ENCODE measurements at places on chromosomes 5 and 9.

DNA sequence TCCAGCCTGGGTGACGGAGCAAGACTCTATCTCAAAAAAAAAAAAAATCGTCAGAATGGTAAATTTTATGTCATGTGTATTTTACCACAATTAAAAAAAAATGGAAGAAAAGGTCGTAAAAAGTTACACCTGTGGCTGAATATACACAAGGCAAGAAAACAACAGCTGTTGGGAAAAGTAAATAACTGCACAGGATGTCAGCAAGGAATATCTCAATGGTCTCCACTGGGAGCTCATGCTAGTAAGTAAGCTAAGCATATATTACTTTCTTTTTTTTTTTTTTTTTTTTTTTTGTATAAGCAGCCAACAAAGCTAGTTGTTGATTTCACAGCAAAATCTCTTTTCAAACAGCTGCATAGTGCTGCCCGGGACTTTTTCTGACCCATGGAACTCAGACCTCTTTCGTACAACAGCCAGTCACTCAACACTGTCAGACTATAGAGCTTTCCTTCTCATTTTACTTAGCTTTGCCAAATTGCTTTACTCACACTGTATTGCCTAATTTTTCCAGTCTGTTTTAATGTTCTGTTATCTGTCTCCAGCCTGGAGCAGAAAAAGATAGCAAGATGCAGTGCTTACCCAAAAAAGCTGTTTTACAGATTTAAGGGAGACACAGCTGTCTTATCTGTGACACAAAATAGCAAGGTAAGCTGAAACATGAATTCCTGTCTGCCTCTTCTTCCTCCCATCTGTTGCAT, 175.9 kb downstream of the ENC1 start:
- DNase-seq, result no peak

DNA sequence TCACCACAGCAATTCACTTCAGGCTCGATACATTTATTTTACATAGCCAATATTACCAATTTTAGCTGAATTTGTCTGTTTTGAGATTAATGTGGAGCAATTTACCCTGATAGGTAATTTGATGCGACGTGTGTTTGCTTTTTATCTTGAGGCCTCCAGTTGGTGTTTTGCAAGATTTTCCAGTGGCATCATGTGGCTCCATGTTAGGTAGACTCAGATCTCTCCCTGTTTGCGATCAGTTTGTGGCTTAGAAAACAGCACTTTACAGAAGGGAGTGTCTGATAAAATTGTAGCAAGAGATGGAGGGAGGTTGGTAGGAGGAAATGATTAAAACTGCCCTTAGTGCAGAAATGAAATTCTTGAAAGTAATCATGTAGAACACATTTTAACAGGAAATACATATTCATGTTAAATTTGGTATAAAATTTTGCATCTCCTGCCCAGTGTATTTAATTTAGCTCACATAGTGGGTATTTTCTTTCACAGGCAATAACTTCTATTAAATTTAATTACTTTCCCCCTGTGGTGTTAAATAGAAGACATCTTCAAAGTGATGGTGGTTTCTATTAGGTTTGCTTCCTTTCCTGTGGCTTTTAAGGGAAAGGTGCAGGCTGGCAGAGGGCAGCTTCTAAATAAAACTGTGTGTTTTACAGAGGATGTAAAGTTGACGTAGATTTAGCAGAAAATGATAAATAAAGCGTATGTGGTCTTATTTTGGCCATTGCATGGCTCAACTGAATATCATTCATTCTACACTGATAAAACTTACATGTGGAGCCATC, 135.8 kb downstream of the KDM4C start:
- no peak for DNase-seq

GRCh38 chr5:88377240-88377639, 108.6 kb upstream of the TMEM161B start:
- no peak for DNase-seq

DNA sequence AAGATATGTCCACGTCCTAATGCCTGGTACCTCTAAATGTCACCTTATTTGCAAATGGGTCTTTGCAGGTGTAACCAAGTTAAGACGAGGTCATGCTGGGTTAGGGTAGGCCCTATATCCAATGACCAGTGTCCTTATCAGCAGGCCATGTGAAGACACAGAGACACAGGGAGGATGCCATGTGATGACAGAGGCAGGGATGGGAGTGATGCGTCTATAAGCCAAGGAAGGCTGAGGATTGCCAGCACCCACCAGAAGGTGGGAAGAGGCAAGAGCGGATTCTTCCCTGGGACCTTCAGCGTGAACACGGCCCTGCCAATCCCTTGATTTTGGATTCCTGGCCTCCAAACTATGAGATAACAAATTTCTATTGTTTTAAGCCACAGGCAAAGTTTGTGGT, 123.4 kb upstream of the CXCL14 start:
- DNase-seq, result no peak

- DNase-seq, result no peak
These were observed 192.4 kb downstream of the GADD45G start for GRCh38 chr9:89797255-89797654.

- no peak for DNase-seq
These were observed 38.1 kb upstream of the C5orf47 start for GRCh38 chr5:173950829-173951228.

GRCh38 chr5:124652892-124653441, 93.5 kb downstream of the ZNF608 start:
- no peak for DNase-seq

DNA sequence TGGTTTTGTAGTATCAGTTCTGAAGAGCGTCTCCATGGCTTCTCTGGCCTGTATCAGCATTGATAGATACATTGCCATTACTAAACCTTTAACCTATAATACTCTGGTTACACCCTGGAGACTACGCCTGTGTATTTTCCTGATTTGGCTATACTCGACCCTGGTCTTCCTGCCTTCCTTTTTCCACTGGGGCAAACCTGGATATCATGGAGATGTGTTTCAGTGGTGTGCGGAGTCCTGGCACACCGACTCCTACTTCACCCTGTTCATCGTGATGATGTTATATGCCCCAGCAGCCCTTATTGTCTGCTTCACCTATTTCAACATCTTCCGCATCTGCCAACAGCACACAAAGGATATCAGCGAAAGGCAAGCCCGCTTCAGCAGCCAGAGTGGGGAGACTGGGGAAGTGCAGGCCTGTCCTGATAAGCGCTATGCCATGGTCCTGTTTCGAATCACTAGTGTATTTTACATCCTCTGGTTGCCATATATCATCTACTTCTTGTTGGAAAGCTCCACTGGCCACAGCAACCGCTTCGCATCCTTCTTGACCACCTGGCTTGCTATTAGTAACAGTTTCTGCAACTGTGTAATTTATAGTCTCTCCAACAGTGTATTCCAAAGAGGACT, 1.5 kb downstream of the GPR21 start:
- peak; percentile 28 for DNase-seq

DNA sequence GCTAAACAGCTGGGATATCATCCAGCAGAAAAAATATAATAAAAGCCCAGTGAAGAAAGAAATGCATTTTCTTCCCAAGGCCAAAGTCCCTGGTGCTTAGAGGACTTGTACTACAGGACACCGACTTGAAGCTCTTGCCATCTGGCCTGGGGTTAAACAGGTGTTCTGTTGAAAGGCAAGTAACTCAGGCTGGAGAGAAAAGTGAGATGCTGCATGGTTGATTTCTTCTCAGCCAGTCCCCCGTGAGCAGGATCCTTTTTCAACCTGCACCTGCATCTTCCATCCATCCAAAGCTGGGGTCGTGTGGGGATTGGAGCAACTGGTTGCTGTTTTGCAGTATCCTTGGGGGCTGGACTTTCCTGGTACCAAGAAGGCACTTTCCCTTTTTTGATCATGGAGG, 146.1 kb upstream of the RPS23 start:
- no peak for DNase-seq

- DNase-seq, result peak; percentile 4
These were observed 3.9 kb downstream of the NIPAL4 start for GRCh38 chr5:157463621-157464518.

DNA sequence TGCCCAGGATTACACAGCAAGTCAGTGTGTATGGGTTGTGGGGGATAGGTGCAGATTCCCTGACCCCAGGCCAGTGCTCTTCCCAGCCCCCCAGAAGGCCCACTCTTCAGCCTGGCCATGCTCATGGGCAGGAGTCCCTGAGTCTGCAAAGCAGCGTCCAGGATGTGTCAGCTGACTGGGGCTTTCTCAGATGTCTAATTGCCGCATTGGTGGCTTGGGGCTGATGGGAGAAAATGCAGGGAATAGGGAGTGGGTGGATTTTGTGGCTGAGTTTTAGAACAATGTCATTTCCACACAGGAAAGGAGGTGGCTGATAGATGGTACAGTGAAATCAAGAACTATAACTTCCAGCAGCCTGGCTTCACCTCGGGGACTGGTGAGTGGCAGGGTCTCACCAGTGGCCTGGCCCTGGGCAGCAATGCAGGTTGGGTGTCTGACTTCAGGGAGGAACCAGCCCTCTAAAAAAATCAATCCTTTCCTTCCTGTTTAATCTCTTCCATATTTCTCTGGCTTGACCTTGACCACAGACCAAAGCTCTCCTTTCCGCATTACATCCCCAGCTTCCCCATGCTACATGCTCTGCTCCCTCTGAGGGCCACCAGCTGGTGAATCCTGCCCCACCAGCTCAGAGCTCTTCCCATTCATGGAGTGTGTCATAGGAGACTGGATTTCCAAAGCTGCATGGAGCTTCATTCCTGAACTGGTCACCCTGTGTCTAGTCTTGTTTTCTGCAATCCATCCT, 14.2 kb downstream of the GLIPR2 start:
- DNase-seq, result no peak

GRCh38 chr5:40401284-40402006, 278.3 kb upstream of the PTGER4 start:
- no peak for DNase-seq

- DNase-seq, result no peak
These were observed 716 bp downstream of the STX17 start for GRCh38 chr9:99907208-99907532.

DNA sequence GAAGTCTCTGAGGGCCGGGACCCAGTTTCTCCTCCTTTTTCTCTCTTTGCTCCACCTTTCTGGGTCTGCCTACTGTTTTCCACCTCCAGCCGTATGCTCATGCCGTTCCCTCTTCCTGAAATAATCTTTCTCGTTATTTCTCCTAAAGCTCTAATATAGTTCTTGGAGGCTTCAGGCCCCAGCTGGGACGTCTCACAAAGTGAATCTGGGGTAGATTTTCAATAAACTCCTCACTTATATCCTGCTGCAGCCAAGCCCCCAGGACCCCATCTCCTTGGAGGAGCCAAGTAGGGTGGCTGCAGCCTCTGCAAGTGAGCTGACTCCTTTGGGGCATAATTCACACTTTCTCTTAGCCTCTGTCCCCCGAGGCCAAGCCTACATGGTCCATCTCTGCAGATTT, 14.2 kb upstream of the CRB2 start:
- no peak for DNase-seq

- DNase-seq, result no peak
These were observed 370.0 kb downstream of the ZSWIM6 start for GRCh38 chr5:61701877-61702602.

- DNase-seq, result no peak
These were observed 28.1 kb upstream of the AIF1L start for GRCh38 chr9:131068076-131068816.

GRCh38 chr5:136375920-136376319, 10.6 kb upstream of the TRPC7 start:
- DNase-seq, result no peak

DNA sequence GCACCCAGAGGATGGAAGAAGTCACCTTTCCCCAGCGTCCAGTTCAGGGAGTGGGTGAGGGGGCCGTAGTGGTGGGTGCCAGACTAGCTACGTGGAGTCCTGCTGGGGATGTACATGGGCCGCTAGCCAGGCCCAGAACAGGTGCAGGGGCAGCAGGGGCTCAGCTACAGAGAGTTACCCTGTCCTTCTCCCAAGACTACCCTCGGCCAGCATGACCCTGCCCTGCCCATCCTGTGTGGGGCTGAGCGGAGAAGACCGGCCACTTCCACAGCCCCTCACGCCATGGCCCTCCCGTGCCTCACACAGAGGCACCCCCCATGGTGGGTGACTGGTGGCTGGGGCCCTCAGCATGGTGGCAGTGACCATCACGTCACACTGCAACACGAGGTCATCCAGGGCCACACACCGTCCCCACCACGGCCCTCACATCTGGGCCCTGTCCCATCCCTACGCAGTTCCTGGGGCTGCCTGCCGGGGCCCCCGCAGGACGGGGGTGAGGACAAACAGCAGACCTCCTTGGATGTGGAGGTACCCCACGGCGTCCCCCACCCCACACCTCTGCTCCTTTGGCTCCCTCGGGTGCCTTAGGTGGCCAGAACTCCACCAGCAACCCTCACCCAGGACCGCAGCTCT, 977 bp upstream of the DPP7 start:
- DNase-seq, result no peak

DNA sequence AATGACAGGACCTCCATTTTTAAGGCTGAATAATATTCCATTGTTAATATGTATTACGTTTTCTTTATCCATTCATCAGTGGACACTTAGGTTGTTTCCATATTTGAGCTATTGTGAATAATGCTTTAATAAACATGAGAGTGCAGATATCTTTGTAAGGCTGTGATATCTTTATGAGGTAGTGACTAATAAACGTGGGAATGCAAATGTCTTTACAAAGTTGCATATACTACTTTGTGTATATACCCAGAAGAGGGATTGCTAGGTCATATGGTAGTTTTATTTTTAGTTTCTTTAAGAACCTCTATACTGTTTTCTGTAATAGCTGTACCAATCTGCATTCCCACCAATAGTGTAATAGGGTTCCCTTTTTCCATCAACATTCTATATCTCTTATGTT, 148.7 kb downstream of the FOCAD start:
- no peak for DNase-seq

DNA sequence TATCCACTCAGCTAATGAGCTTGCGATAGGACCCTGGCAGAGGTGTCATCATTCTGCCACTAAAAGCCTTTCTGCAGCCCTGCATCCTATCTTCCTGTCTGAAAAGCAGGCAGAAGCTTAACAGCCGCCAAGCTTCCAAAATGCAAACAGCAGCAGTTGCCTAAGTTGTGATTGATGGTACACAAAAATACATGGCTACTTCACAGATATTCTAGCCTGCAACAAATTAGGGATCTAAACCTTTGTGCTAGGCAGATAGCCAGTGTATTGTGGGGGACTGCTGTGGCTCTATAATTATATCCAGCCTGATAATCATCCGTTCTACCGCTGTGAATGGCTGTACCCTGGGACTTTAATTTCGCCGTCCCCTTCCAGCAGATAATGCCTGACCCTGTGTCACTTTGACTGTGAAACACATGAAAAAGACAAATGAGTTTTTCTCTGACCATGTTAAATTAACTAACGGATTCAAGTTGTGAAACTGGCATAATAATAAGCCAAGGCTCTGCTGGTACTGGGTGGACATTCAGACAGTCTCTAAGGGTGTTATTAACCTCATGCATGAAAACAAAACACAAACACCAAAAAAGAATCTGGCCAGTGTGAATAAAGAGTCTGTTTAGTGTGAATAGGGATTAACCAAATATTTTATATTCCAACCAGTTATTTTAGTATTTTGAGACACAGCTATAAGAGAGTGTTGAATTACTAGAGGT, 45.9 kb downstream of the SEMA6A start:
- no peak for DNase-seq

GRCh38 chr9:128206484-128206883, 3.3 kb downstream of the DNM1 start:
- DNase-seq, result no peak

- no peak for DNase-seq
These were observed 11.1 kb upstream of the CTSL start for GRCh38 chr9:87714819-87715218.

GRCh38 chr5:95519151-95519550, 35.6 kb downstream of the SKIC3 start:
- DNase-seq, result no peak

GRCh38 chr9:21961569-21961968, 32.6 kb downstream of the CDKN2A start:
- no peak for DNase-seq

- DNase-seq, result no peak
These were observed 47.7 kb upstream of the TESK1 start for GRCh38 chr9:35557320-35557719.

GRCh38 chr5:115709585-115709984, 83.7 kb upstream of the TMED7 start:
- DNase-seq, result no peak

Data from B cell (primary cell).